ENCODE measurements at places on chromosomes 2 and 18. TPM values are rescaled to one million over a fixed set of nuclear protein-coding genes. Genes with fewer than 3 reads are reported as not detected.

The CKAP2L gene
- 40.3 TPM for total RNA-seq

The POTEI gene
- total RNA-seq = not detected

The TRIM43B gene
- not detected for total RNA-seq

The MTCL1 gene
- total RNA-seq = 0.43 TPM

The RPRM gene
- total RNA-seq = not detected

The UGT1A3 gene
- total RNA-seq = not detected

The CLEC4F gene
- total RNA-seq = not detected

The SCYGR4 gene
- total RNA-seq = not detected

The DPP4 gene
- total RNA-seq = 107 TPM

The MATN3 gene
- not detected for total RNA-seq

DNA sequence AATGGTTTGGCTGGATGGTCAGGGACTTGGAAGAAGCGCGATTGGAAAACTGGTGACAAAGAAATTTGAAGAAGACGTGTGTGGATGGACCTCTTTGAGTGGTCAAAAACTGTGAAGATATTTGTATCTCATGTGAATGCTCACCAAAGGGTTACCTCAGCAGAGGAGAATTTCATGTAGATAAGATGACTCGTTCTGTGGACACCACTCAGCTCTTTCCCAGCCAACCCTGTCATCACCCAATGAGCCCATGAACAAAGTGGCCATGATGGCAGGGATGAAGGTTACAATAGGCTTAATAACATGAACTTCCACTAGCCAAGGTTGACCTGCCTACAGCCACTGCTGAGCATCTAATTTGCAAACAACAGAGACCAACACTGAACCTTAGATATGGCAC is 248.3 kb downstream of the KCNE4 start:
- no peak for DNase-seq

- no peak for DNase-seq
These were observed 293.9 kb downstream of the CYRIA start for GRCh38 chr2:16371751-16372150.

DNA sequence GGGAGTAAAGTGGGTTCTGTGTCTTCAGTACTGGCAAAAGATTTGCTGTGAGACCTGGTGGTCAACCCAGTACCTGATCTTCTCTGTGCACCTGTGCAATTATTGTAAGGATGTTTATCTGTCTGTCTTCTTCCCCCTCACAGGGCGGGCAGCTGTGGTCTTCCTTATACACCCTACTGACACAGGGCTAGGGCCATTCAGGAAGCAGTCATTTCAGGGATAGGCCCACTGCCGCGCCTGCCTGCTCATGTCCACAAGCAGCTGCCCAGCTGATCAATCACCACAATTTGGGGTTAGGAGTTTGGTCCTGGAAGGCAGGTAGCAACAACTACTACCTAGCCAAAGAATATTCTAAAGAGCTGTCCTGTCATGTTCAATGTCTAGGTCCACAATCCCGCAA is 1.2 kb upstream of the CNNM4 start:
- no peak for DNase-seq

- DNase-seq = peak; percentile 50
These were observed 230.7 kb downstream of the HAUS1 start for GRCh38 chr18:46334868-46335281.

DNA sequence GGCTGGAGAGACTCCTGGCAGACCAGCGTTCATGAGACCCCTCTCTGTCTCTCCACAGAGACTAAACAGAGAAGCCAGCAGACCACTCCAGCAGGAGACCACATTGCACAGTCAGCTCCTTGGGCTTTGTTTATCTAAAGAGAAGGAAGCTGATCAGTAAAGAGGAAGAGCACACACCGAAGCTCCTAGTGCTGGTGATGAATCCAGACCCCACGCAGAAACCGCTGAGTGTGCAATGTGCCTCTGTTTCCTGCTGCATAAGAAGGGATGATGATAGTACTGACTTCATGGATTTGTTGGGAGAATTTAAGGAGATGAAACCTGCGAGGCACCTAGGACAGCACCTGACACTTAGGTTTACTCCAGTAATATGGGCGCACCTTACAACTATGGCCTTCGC is 544.1 kb upstream of the ID2 start:
- no peak for DNase-seq

- no peak for DNase-seq
These were observed 229.2 kb upstream of the RGPD4 start for GRCh38 chr2:107597507-107597906.

GRCh38 chr2:78817430-78817829 is 208.1 kb upstream of the REG3G start:
- DNase-seq = no peak

DNA sequence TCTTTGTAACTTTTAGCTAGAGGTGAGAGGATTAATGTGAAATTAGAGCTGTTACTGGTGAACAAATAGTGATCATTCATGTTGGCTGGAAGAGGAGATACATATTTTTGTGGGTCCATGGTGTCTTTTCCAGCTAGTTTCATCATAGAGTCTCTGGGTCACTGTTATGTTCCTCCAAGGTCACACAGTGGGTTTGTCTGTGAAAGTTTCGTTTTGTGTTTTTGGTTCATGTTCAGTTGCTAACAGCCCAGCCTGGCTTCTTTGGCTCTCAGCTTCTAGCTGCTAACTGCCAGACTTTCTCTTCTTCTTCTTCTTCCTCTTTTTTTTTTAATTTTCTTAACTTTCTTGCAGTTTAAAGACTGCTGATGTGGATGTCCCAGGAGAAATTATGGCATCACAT is 480.0 kb upstream of the SYT4 start:
- no peak for DNase-seq

DNA sequence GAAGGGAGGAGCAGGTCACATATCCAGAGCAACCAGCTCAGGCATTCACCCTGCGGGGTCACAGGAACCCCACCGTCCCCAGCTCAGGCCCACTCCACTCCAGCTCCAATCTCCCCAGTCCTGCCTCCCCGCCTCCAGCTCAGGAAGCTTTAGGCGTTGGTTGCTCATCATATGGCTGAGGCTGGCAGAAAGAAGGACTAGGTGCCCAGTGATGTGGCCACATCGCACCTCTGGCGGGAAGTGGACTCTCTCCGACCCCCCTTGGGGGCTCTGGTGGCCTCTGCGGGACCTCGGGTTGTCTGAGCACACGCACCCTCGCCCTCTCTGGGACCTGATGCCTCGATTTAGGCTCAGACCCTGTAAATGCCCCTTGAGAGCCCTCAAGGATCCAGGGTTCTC is 187.7 kb downstream of the ZFP36L2 start:
- DNase-seq = no peak

DNA sequence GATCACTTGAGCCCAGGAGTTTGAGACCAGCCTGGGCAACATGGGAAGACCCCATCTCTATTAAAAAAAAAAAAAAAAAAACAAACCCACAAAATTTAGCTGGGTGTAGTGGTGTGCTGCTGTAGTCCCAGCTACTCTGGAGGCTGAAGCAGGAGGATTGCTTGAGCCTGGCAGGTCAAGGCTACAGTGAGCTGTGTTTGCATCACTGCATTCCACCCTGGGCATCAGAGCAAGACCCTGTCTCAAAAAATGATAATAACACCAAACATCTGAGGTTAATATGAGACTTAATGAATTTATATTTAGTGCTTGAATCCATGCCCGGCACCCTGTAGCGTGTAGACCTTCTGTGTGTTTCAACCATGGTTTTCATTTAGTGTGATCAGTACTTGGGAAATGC is 22.8 kb downstream of the CABLES1 start:
- no peak for DNase-seq

DNA sequence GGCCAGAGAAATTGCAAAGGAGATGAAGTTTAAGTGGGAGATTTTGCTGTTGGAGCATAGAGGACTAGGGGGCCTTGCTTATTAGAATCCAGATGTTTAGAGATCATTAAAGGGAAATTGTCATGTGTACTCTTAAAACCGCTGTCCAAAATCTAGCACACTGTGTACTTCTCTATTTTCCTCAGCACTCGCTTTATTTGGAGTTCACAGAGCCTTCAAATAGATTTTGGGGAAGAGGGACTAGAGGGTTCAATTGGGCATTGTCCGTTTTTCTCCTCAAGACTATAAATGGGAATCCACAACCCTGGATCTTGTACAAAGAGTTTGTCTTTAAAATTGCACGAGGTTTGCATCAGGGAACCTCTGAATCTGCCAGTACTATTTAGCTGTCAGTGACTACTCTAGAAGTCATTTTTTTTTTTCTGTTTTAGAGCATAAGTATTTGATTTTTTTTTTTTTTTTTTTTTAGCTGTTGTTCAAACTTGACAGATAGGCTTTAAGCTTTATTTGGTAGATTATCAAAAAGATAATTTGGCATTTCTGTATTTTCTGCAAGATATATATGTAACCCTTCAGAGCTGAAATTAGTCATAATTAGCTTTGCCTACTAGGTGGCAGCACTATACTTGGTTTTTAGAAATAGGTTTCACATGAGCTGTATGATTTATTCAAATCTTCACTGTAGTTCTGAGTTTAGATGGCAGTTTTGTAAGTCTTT is 14.2 kb downstream of the PMS1 start:
- DNase-seq = no peak

DNA sequence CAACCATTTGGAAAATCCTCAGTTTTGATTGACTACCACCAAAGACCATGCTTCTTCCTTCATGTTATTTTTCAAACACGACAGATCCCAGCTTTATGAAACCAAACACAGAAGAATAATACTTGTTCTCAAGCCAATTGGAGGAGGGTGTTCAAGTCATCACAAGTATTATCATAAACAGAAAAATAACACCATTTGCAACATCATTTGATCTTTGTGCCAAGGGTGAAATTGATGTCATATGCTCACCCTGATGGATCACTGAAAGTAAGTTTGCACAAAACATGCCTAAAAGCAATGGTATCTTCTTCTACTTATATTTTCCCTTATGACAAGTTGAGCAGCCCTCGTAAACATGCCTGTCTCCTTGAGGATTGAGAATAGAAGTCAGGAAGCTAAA is 448.0 kb upstream of the ZEB2 start:
- no peak for DNase-seq

DNA sequence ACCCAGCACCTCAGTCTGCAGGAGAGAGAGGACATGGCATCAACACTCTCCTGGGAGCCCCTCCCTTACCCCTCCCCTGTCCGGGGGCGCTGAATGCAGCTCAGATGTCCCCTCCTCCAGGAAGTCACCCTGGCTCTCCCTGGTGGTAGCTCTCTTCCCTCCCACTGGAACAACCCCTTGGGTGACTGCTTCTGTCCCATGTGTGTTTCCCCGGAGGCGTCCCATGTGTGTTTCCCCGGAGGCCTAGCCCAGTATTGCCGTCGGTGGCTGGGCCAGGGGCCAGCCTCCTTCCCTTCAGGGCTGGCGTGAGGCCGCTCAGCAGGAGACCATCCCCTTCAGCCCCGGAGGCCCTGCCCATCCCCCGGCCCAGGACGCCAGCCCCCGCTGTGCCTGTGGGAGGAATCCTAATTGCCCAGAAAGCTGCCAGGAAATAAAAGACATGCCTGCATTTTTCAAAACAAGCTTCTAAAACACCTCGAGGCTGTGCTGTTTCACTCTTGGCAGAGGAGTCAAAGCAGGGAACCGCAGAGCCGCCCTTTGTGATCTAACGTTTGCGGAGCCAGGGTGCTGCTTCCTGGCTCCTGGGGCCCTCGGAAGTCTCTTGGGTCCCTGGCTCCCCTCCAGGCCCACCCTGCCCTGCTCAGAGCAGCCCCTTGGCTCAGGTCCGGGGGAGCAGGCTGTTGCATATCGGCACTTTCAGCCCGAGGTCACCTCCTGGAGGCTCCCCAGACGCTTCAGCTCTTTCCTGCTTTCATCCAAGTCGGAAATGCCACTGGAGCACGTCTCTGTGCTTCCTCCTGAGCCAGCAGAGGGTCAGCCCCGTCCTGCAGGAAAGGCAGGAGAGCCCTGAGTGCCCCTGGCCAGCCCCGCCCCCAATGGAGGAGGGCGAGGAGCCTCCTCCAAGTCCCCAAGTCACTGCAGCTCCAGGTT is 11.4 kb downstream of the SNED1 start:
- peak; percentile 65 for DNase-seq

GRCh38 chr2:54492335-54492734 is 36.2 kb downstream of the SPTBN1 start:
- DNase-seq = no peak

DNA sequence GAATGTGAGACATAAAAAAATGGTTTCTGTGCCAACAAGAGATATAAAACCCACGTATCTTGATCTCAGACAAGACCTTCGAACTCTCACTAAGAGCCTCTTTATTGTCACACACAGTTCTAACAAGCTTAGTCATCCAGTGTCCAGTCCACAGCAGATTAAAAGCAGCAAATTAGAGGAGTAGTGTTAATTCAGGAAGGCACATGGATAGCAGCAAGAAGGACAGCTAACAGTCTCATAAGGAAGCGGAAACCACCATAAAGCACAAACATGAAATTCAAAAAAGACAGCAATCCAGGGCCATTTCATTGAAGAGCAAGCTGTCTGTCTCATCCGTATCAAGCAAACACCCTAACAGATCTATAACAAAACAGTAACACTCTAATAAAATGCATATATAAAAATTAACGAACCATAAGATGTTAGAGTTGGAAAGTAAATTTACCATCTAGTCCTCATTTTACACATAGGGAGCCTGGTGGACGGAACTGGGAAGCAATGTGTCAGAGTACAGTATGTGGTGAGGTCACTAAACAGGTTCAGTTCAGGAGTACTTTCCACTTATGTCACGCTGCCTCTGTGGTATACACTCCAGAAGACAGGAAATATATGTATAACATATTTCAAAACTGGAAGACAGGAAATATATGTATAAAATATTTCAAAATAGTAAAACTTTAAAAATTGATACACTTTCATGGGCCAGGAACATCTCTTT is 18.3 kb downstream of the AAK1 start:
- DNase-seq = no peak

DNA sequence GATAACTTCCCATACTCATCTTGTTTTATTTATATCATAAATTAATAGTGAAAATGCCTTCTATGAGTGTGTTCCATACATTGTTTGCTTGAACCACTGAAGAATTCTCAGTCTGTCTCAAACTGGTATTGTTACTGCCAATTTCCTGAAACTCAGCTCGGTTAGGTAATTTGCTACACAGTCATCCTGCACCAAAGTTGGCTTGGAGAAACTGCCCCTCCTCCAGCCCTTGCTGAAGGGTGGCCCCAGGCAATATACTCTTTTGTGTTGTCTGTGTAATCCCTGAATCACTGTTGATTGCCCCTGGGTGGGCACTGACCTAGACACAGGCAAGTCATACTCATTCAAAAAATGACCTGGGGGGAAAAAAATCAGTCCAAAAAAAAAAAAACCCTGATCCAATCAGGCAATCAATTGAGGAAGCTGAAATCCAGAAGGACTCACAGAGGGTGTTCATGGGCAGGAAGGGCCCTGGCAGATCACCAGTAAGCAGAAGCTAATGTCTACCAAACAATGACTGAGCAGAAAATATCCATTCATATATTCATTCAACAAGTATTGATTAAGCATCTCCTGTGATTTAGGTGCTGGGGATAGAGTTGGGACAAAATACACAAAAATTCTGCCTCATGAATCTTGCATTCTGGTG is 3.8 kb upstream of the SESTD1 start:
- DNase-seq = no peak

GRCh38 chr18:55337908-55338521 is 250.0 kb downstream of the TCF4 start:
- DNase-seq = no peak

GRCh38 chr2:150371044-150371818 is 116.2 kb downstream of the RND3 start:
- DNase-seq = no peak

All from activated naive CD8-positive, alpha-beta T cell treated with anti-CD3 and anti-CD28 coated beads, Interleukin-2, amount 10 ng/mL, durations not matched to agents 7 days and 5 days (primary cell).